ENCODE measurements at places on chromosomes 2 and 18.
A peak's percentile ranks its signal among the peaks of the same experiment; 100 is the strongest.

DNA sequence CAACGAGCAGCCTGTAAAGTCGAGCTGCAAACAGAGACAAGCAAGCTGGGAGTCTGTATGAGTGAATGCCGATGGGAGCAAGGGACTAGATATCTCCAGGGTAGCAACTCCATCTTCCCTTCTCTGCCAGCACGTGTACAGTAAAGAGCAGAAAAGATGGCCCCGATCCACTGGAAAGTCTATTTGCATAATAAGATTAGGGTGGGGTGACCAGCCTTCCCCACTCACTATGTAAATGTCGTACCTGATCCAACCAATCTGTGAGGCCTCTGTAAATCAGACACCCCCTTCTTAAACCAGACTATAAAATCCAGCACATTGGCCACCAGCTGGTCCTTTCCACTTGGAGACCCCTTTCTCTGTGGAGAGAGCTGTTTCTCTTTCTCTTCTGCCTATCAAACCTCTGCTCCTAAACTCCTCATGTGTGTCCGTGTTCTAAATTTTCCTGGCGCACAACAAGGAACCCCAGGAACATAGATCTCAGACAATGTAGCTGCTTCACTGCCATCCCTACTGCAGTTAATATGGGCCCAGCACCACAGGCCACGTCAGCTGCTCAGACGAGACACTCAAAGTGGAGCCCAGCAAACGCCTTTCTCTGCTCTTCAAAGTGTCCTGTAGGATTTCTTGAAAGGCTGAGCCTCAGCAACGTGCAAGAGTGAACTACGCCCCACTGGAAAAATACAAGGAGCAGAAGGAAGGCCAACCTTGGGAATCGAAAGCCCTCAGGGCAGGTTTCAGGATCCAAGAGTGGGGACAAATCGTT, 26.1 kb downstream of the DIPK1C start:
- no peak for DNase-seq

DNA sequence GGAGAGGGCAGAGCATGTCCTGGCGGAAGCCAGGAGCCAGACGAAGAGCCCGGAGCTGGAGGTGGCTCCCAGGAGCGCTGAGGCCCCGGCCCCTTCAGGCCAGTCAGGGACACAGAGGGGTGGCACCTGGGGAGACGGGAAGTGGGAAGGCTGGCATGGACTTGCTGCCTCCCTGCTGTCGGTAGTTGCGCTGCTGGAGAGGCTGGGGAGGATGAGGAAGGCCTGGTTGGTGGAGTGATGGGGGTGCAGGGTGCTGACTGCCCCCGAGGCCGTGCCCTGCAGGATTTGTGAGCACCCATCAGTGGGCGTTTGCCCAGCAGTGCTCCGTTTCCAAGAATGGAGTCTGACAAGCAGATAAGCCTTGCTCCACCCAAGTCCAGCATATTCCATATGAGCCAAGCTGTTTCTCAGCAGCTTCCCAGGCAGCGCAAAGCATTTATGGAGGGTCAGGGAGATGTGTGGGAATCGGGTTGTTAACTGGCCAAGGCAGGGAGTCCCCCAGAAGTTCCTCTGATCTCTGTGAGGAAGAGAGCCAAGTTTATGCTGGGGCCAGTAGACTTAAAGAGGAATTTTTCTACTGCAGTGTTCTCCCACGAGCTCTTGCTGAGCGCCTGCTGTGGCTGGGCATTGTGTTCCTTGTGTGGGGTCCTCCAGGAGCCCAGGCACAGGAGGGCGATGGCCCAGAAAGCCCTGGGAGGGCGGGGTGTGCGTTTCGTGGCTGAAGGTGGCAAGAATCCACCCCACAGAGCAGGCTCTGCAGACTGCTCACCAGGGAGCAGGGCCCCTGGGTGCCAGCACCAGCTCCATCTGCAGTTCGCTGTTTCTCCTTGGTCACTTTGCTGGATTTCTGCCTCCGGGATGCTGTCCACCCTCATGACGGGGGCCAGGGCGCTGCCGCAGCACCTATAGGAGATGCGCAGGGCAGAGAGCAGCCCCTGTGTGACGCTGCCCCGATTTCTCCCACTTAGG, 250.2 kb downstream of the ALPK2 start:
- DNase-seq: no peak

- no peak for DNase-seq
Measured at GRCh38 chr2:157302492-157303099, 23.0 kb downstream of the ERMN start.

- no peak for DNase-seq
Measured at GRCh38 chr2:160670618-160671017, 177.0 kb upstream of the RBMS1 start.

- no peak for DNase-seq
Measured at GRCh38 chr2:168428431-168428830, 27.6 kb upstream of the CERS6 start.

GRCh38 chr2:187434342-187434785, 13.7 kb downstream of the CALCRL start:
- DNase-seq: no peak

- DNase-seq: no peak
Measured at GRCh38 chr18:57705011-57705410, 83.4 kb upstream of the NARS1 start.

DNA sequence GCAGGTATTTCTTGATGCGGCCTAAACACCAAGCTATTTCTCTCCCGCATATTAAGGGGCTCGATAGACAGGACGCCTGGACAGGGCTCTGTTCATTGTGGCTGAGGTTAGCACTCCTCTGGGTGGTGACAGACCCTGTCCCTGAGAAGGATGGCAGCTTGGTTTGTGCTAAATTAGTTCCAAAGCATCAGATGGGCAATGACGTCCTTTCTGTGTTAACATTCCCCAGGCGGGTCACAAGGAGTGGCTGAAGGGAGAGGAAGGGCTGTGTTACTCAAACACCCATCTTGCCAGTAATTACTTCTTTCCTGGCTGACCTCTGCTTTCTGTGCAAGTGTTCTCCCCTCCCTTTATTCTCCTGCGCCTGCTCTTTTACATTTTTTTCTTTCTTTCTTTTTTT, 75.0 kb downstream of the TMEM247 start:
- no peak for DNase-seq

GRCh38 chr2:11771971-11772615, 25.7 kb downstream of the LPIN1 start:
- no peak for DNase-seq

DNA sequence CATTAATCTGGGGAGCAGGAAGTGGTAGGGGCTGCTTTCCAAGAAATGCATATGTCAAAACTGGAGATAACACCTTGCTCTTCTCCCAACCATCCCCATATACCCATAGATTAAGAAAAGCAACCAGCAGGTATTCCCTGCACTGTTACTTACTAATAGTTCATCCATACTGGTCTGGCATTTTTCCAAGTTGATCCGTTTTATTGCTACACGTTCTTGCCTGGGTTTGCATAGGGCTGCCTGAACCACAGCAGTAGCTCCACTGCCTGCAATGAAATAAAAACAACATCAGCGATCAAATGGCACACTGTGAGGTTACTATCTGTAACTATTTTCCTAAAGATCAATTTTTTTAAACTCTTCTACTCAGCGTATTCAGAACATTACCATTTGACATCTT, 65.6 kb downstream of the STK39 start:
- no peak for DNase-seq

- DNase-seq: no peak
Measured at GRCh38 chr2:210553373-210553772, 3.0 kb upstream of the CPS1 start.

- no peak for DNase-seq
Measured at GRCh38 chr2:233798335-233799086, 20.4 kb downstream of the MROH2A start.

- no peak for DNase-seq
Measured at GRCh38 chr2:149488706-149489440, 98.7 kb downstream of the MMADHC start.

DNA sequence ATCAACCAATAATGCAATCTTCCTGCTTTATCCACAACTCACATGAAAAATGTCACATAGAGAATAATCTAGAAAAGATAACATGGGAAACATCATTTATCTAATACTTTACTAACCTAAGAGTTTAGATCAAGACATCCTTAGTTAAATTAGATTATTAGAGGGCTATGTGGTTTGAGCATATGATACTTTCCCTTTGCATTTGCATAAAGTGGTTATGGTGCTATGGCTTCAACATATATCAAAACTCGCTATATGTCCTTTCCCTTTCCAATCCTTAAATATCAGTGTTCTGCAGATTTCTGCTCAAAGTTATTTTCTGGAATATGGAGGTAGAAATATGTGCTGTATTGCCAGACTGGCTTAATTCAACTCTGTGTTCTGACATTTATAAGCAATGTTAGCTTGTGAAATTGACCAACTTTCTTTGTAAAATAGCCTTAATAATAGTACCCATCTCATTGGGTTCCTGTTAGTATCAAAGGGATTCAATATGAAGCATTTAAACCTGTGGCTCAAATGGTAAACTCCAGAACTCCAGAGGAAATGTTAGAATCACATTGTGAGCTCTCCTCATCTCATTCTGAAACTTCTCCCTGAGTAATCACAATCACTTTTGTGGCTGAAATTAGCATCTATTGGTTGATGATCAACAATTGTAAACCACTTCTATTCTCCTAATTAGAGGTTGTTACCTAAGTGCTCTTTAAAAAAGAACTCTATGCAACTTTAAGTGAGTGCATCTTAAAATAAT, 1089.9 kb upstream of the SLC39A10 start:
- DNase-seq: no peak

- DNase-seq: no peak
Measured at GRCh38 chr18:23916338-23916737, 98.2 kb upstream of the TTC39C start.

- DNase-seq: no peak
Measured at GRCh38 chr18:41938445-41938844, 16.6 kb upstream of the PIK3C3 start.

GRCh38 chr2:170375192-170375591, 197.2 kb downstream of the MYO3B start:
- no peak for DNase-seq

DNA sequence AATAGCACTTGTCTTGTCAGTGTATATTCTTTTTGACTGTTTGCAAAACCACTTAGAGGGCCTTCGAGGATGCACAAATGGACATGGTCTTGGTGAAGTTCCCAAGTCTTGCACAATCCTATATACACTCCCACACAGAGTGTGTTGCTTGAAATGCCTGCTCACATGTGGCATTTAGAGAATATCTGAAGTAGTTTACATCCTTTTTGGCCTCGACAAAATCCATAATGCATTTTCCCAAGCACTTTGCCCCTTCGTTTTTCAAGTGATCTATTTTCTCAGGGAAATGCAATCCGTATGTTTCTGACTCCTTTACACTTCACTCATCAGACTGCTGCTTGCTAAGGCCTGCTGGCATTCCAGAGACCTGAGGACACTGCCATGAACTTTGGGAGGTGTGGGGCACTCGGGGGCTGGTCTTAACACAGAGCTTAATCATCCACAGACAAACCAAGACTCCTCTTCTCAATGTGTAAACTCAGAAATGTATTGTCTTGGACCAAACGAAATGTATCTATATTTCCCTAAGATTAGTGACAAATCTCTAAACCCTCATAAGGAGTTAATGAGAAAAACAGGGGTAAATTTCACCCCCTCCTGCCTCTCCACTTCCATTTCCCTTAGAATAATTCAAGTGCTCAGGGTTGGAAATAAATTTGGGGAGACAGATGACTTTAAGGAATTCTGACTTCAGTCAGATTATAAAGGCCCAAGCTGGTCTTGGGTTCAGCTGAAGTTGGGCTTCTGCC, 219.3 kb upstream of the APCDD1 start:
- no peak for DNase-seq

DNA sequence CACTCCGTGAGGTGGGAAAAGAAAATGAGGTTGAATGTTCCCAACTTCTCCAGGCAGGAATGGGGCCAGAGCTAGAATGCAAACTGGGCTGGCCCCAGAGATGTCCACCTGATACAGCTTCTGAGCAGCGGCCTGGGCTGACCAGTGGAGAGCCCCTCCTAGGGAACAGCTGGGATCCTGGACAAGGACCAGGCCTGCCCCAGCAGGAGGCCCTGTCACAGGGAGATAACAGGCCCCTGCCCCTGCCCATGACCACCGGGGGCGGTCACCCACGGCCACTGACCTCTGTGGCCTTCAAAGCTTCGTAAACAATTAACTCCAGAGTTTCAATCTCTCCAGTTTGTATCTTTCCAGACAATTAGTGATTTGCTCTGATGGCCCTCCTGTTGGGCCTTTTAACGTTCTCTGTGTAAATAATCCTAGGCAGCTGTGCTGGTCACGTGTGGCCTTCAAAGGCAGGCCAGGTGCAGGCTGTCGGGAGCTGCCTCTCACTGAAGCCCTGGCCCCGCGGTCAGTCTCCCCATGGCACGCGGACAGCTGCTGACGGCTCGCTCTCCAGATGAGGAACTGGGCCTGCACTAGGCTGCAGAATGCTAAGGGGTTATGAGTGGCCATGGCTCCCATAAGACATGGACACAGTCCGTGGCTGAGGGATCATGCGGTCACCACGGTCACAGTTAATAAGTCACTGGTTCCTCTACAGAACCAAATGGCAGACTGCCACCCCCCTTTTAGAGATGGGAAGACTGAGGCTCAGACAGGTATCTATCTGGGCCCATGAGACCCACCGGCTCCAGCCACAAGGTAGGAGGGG, 9.2 kb downstream of the HS6ST1 start:
- DNase-seq: no peak

DNA sequence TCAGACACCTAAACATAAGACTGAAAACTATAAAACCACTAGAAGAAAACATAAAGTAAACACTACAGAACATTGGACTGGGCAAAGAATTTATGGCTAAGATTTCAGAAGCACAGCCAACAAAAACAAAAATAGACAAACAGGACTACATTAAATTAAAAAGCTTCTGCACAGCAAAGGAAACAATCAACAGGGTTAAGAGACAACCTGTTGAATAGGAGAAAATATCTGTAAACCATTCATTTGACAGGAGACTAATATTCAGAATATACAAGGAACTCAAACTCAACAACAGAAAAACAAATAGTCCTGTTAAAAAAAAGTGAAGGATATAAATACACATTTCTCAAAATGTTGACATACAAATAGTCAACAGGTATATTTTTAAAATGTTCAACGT, 106.7 kb upstream of the FANCL start:
- DNase-seq: no peak

GRCh38 chr2:108533832-108534583, at the start of gene LIMS1:
TSS of gene LIMS1 (plus strand) at chr2:108534470. CDS start at chr2:108534563, 93 bp downstream.
- peak; percentile 88 for DNase-seq

GRCh38 chr2:2804528-2804927, 473.5 kb upstream of the MYT1L start:
- DNase-seq: no peak

Data from activated T-cell treated with anti-CD3 and anti-CD28 coated beads for 1 hour (primary cell).